ENCODE measurements at places on chromosomes 6 and 20. TPM values are rescaled to one million over a fixed set of nuclear protein-coding genes. Genes with fewer than 3 reads are reported as not detected.

The SPEF1 gene
- 0.17 TPM for total RNA-seq

The HCRTR2 gene
- total RNA-seq = not detected

The RAB44 gene
- 0.05 TPM for total RNA-seq

The GRM1 gene
- total RNA-seq = not detected

The PPP1R11 gene
- 51.3 TPM for total RNA-seq

The PRRT1 gene
- total RNA-seq = 0.36 TPM

The TP53TG5 gene
- 0.24 TPM for total RNA-seq

The FAM184A gene
- total RNA-seq = 10.8 TPM

The SULF2 gene
- total RNA-seq = 0.17 TPM

The BANF2 gene
- total RNA-seq = not detected

The DEFB128 gene
- not detected for total RNA-seq

The RBPJL gene
- total RNA-seq = not detected

The OR2H2 gene
- not detected for total RNA-seq

The EDN3 gene
- not detected for total RNA-seq

The C20orf144 gene
- 0.26 TPM for total RNA-seq

The SALL4 gene
- not detected for total RNA-seq

The MYLK4 gene
- 0.07 TPM for total RNA-seq

The OVOL2 gene
- not detected for total RNA-seq

The LST1 gene
- 16.9 TPM for total RNA-seq

The HLA-E gene
- 481 TPM for total RNA-seq

The CFAP61 gene
- not detected for total RNA-seq

The C6orf15 gene
- total RNA-seq = not detected

The MROH8 gene
- total RNA-seq = 2.0 TPM

The ADGB gene
- total RNA-seq = not detected

The DNAH8 gene
- 0.02 TPM for total RNA-seq

The CRISP3 gene
- not detected for total RNA-seq

The SLC2A4RG gene
- total RNA-seq = 58.9 TPM
